Stimulated activated CD8-positive, alpha-beta memory T cell treated with anti-CD3 and anti-CD28 coated beads, Interleukin-2, amount 100 ng/mL, for 1 hour (primary cell): ENCODE measurements at places on chromosomes 6 and 20.

DNA sequence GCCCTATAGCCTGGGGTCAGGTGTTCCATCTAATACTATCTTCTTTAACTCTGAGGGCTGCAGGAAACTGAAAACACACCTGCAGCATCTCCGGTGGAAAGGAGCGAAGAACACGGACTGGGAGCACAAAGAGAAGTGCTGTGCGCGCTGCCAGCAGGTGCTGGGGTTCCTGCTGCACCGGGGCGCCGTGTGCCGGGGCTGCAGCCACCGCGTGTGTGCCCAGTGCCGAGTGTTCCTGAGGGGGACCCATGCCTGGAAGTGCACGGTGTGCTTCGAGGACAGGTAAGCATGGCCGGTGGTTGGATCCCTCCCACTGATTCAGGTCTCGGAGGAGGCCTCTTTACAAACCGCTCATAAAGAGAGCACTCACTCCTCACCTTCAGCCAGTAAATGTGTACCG lies 15.5 kb downstream of the SYTL3 start:
- no peak for DNase-seq

DNA sequence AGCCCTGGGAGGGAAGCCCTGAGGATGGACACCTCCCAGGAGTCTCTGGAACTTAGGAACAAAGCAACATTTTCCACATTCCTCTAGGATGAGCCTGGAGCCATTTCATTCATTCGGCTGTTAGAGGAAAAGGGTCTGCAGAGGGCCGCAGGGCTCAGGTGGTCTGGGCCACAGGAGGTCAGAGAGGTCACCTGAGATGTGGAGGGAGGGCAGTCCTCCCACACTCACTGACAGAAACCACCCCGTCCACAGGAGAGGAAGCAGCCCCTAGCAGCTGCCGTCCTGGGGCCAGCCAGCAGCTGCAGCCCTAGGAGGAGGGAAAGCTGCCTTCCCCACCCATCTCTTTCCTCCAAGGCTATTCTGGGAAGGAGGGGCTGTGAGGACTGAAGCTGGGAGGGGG lies 207.0 kb downstream of the CDC5L start:
- DNase-seq = no peak

GRCh38 chr20:25227317-25227831 lies 20.5 kb upstream of the PYGB start:
- no peak for DNase-seq

DNA sequence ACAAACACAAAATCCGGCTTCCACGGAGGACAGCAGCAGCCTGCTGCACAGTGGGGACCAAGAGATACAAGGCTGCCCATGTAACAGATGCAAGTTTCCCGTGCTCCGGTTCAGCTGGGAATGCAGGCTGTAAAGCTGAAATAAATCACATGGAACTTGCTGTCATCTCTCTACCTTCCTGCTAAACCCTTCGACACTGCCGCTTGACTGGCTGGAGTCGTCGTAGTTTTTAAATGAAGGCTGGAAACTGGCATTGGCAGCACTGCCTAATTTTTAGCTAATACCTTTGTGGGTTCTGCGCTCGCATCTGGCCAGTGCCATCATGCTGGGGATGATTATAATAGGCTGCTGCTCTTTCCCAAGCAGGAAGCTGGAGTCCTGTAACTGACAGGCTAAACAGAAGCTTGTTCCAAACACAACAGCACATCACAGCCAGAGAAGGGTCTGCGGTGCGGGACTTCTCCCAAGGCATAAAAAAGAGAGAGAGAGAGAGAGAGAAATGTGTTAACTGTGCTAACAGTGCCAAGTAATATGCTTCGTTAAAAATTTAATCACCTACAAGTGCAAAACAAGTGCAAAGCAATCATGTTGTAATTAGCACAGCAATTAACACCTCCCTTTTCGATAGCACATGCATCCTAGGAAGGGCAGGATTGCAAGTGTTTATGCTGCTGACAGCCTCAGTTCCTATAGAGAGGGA lies 146.1 kb downstream of the TFAP2A start:
- no peak for DNase-seq

DNA sequence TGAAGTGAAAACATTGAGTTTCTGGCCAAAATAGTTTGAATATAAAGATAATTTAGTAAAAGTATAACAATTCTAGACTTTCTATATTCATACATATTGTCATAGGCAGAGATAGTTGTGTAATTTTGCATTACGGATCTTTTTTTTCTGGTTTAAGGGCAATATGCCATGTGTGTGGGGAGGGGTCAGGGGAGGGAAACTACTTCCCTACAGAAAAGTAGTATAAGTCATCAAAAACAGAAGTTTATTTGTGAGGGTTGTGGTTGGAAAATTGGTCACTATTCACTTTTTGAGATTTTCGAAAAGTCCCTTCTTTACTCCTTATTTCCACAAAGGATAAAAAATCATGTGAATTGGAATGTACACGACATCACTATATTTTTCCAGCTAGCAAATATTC lies 288.2 kb upstream of the PREP start:
- DNase-seq = no peak

DNA sequence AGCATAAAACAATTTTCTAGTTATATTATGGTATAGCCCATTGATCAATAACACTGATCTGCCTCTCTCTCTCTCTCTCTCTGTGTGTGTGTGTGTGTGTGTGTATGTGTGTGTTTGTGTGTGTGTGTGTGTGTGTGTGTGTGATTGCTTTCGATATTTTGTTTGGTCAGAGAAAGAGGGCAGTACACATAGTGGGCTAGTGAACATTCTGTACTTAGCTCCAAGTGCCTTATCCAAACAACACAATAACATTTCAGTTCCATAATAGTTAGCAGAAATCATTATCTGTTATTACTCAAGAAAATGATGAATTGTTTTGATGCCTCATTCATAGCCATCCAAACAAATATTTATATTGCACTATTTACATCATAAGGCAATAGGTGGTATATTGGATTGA lies 979.1 kb upstream of the CITED2 start:
- DNase-seq = no peak

GRCh38 chr6:28606424-28607391 lies 81.0 kb downstream of the GPX5 start:
- DNase-seq = no peak

DNA sequence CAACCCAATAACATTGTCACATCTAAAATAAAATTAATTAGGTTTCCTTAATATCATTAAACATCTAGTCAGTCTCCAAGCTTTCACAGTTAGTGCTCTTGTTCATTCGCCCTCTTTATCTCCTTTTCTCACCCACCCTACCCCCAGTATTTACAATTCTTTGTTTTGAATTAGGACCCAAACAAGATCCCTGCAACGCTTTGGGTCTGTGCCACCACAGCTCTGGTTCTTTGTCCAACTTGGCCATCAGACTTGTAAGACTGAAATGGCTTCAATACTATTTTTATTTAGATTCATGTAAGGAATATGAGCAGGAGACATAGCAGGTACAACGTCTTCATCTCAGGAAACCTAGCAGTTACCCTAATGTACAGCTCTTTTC lies 276.5 kb downstream of the CDKAL1 start:
- no peak for DNase-seq

DNA sequence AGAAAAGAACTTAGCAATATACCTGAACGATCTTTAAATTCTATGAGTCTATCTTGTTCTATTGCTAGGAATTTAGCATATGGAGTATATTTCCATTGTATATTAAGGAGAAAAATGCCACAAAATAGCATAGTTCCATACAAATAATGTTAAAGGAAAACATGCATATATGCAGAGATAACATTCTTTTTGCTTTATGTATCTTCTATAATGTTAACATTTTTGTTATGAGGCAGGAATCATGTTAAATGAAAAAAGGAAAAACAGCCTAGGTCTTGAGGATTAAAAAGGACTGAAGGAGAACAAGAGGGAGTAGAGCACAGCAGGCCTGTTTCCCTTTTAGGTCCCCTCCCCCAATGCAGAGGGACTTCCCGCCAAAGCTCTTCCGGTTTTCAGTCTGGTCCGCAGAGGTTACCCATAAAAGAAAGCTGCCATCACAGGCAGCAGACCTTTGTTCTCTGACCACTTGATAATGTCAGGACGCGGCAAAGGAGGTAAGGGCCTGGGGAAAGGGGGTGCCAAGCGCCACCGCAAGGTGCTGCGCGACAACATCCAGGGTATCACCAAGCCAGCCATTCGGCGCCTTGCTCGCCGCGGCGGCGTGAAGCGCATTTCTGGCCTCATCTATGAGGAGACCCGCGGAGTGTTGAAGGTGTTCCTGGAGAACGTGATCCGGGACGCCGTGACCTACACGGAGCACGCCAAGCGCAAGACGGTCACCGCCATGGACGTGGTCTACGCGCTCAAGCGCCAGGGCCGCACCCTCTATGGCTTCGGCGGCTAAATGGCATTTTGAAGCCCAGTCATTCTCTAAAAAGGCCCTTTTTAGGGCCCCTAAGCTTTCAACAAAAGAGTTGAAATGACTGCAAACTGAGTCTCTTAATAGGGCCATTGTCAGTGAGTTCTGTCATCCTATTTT lies 108.4 kb upstream of the PRSS16 start:
- no peak for DNase-seq

DNA sequence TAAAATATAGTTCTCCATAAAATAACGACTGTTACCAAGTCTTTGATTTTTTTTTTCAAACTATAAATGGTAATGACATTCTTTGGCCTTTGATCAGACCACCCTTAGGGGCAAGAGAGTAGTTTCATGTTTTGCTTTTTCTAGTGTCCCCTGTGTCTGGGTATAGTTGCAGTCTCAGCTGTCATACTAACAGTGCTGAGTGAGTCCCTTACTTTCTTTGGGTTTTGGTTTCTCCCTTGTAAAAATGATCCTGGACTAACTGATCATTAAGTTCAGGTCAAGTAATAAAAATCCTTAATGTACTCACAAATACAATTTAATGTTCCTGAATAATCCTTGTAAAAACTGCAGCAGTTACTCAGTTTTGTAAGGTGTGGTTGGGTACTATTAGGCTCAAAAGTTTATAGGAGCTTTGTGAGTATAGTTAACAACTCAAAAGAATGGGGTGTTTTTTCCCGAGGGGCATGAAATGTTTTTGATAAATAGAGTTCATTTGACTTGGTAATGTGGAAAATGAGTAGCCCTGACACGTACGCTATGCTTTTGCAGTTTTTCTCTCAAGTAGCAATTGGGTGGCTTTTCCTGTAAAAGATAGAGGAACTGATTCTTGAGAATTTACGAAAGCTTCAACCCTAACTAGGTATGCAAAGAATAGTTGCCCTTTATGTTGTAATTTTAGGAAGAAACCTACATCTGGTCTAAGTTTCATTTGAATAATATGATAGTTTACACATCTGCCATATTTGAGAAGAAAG lies 6.2 kb downstream of the PTPN1 start:
- DNase-seq = no peak

GRCh38 chr20:33753763-33754162 lies 22.0 kb downstream of the ZNF341 start:
- DNase-seq = no peak

DNA sequence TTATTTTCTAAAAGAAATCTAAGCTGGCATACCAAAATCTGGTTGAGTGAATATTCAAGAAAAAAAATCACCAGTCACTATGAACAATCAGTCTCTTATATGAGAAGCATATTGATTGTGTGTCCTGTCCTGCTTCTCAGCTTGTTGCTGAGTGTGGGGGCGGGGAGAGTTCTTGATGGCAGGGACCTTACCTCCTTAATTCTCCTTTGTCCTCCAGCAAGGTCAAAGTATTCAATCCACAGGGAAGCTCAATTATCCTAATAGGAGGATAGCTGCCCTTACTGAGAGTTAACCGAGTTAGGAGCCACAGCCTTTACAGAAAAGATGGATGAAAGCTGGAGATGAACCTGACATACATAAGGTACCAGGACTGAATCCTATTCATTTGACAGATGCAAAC lies 154.0 kb downstream of the LY86 start:
- DNase-seq = no peak

GRCh38 chr6:140105857-140106256 lies 731.4 kb upstream of the CITED2 start:
- DNase-seq = no peak

DNA sequence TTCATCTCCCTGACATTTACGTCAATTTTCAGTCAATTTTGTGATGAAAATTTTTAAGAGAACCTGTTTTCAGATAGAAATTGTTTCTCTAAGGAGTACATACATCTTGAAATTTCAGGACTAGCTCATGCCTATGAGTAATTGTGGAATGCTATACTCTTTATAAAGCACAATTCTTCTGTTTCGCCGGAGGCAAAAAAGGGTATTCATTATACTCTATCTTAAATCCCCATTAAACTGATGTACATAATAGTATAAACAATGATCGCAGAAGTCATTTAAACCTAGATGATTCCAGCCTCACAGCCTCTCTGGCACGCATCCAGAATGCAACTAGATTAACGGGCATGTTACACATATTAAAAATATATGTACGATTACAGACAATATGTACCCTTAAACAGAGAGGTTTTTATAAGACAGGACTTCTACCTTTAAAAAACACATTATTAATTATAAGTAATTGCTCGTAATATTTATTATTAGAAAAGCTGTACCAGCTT lies 62.6 kb downstream of the NRSN1 start:
- DNase-seq = no peak

GRCh38 chr6:81298751-81299150 lies 453.7 kb downstream of the TENT5A start:
- DNase-seq = no peak

DNA sequence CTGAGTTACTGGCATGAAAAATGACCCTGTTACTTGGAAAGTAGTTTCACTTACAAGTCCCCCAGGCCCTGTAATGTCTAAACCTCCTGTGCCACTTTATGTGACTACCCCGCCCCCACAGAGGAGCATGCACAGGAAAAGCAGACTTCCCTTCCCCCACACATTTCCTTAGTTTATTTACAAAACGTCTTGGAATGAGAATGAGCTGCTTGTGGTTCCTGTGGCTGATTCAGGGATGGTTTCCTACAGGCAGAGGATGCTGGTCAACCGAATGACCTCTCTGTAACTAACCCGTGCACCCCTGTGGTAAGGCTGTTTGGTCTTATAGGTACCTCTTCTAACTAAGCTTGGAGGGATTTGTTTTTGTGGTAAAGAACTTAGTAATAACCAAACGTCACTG lies 28.5 kb downstream of the RSPO3 start:
- no peak for DNase-seq

DNA sequence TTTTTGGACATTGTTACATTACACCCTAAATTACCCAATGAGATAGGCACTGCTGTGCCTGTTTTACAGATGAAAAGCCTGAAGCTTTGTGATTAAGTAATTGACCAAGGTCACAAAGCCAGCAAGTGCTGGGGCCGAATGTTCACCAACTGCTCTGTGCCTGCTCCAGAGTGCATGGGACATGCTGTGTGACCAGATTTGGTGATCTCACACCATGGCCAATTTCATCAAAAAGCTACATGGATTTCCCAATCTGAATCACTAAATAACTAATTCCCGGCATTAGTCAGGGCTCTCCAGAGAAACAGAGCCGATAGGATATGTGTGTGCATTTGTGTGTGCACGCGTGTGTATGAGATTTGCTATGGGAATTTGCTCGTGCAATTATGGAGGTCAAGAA lies 228.3 kb upstream of the ECI2 start:
- DNase-seq = no peak

GRCh38 chr6:127436578-127437110 lies 22.5 kb downstream of the KIAA0408 start:
- DNase-seq = no peak

- DNase-seq = no peak
Observed at GRCh38 chr20:44367746-44368145, 12.2 kb downstream of the HNF4A start.
